ENCODE measurements at places on chromosomes 7 and 10. TPM values are rescaled to one million over a fixed set of nuclear protein-coding genes. Genes with fewer than 3 reads are reported as not detected.

PDE6C gene
- not detected for total RNA-seq

GPR26 gene
- total RNA-seq = not detected

MYO1G gene
- total RNA-seq = not detected

DYDC2 gene
- not detected for total RNA-seq

IPMK gene
- 9.1 TPM for total RNA-seq
